ENCODE measurements at places on chromosomes 5 and 9.
A peak's percentile ranks its signal among the peaks of the same experiment; 100 is the strongest.

GRCh38 chr9:8206720-8207119 lies 407.1 kb upstream of the DMAC1 start:
- no peak for DNase-seq

GRCh38 chr9:120267929-120268328 lies 312.0 kb downstream of the CDK5RAP2 start:
- DNase-seq = no peak

DNA sequence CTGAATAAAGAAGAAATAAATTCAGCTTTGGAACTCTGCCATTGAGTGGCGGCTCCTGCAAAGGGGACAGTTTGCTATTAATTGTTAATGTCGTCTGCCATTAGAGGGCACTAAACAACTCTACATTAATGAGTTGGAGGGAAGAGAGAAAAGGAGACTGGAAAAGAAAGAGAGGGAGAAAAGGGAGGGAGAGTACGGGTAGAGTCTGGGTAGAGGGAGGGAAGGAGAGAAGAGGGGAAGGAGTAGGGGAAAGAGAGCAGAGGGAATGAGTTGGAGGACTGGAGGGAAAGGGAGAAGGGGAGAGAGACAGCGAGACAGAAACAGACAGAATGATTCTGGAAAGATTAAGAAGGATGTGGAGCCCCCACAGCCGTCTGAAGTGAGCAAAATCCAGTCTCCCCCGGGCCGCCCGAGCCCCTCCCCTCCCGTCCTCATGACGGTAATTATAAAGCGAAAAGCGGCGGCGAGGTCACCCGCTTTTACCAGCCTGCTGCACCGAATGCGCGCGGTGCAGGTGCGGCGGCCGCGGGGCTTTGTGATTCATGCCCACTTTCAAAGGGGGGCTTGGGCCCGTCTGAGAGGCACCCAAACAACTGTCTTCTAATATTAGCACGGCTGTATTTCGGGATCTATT lies 1.9 kb upstream of the FST start:
- peak; percentile 83 for DNase-seq

GRCh38 chr5:102536323-102536928 lies 37.6 kb upstream of the SLCO6A1 start:
- DNase-seq = peak; percentile 31

DNA sequence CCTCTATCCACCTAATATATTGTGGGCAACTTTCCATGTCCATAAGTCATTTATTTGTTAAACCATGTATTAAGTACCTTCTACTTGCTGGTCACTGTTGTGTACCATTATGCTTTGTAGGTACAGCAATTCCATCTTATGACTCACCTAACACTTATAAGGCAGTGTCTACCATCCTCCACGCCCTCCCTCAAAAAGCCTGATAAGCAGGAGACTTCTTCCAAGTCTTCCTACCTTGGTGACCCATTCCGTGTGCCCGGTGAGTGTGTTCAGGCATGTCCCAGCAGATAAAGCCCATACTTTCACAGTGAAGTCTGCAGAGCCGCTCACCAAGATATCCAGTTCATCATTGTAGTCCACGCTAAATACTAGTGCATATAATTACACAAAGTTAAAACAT lies 17.4 kb downstream of the FBXW2 start:
- no peak for DNase-seq

GRCh38 chr9:90916147-90916734 lies 114.6 kb downstream of the SYK start:
- no peak for DNase-seq

GRCh38 chr9:2637390-2637789 lies 15.8 kb downstream of the VLDLR start:
- DNase-seq = no peak

DNA sequence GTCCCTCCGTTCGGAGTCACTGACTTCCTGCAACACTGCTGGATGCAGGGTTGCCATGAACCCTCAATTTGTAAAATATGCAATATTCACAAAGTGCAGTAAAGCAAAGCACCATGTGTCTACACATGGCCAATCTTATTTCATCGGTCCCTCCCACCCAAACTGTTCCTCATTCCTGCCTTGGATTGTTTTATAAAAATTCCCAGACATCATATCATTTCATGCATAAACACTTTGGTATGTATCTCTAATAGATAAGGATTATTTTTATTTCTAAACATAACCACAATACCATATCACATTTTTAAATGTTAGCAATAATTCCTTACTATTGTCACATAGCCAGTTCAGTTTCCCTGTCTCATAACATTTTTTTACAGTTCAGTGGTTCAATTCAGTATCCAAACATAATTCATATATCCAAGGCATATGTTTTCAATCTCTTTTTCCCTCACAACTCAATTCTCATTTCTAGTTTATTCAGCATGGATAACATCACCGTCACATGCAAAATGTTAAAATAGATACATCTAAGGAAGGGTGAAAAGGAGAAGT lies 82.0 kb upstream of the PCAT7 start:
- DNase-seq = peak; percentile 2

DNA sequence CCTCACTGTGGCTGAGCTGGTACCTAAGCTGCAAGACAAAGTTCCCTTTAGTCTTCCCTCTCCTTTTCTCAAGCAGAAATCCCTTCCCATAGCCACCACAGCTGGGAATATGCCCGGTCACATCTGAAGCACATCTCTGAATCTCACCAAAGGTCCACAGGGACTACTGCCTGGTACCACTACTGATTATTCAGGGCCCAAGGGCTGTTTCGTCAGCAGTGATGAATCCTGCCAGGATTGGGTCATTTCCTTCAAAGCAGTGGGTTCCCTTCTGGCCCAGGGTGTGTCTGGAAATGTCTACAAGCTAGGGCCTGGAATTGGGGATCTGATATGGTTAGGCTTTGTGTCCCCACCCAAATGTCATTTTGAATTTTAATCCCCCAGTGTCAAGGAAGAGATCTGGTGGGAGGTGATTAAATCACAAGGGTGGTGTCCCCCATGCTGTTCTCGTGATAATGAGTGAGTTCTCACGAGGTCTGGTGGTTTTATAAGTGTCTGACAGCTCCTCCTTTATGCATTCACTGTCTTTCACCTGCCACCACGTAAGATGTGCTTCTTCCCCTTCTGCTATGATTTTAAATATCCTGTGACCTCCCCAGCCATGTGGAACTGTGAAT lies 83.2 kb upstream of the FST start:
- DNase-seq = no peak

DNA sequence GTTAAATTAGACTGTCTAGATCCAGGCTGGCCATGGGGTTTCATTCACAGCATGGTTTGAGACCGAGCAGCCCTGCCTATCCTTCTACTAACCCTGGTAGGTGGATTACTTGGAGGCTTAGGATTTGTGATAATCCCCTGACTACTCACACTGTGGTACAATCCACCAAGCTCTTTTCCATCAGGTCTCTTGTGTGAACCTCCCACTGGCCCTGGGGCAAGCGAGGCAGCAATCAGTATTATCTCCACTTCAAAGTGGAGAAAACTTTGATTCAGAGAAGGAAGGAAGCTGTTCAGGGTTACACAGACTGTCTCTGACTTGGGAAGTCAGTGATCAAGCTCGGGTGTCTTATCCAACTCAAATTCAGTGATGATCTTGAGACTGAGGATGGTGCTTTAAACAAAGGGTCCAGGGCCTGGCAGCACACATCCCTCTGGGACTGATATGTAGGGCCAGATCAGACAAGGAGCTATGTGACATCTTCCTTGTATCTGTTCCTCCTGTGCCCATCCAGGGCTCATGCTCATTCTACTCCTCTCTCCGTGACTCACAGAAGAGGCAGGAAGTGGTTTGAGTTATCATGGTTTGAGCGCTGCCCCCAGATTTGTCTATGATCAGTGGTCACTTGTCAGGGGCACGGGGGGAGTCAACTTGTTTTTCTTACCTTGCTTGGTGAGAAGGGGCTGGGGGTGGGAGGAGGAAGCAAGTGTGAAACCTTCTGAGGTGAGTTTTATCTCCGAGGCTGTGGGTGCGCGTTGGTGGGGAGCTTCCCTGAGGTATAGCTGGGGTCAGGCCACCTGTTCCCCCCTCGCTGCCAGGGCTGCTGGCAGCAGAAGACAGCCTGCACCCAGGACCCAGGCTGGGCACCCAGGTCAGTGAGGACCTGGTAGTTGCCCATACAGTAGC lies 48.6 kb downstream of the RGS3 start:
- DNase-seq = no peak

- peak; percentile 60 for DNase-seq
Measured at GRCh38 chr5:141779503-141779973, 97.5 kb upstream of the ARAP3 start.

- DNase-seq = no peak
Measured at GRCh38 chr5:149931992-149932436, 12.6 kb downstream of the PDE6A start.

DNA sequence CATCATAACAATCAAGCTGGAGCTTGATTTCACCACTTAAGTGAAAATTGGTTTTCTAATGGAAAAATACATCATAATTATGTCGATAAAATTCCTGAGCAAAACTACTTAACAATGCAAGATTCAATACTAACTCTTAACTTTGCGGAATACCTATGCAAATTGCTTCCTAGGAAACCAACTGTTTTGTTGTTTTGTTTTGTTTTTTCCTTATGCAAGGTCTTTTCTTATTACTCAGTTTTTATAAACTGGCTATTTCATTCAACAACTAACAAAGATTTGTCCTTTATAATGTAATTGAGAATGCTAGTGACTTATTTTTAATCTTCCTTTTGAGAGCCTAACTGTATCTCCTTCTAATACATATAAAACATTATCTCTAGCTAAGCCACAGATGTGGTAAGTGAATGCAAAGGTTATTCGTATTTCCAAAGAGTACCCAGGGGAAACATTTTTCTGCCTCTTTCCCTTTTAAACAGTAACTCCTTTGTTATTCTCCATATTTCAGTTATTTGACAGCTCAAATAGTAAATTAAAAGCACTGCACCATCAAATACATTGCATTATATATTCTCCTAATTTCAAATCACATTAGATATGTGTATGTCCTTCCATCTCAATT lies 609.4 kb downstream of the SLCO4C1 start:
- DNase-seq = no peak

DNA sequence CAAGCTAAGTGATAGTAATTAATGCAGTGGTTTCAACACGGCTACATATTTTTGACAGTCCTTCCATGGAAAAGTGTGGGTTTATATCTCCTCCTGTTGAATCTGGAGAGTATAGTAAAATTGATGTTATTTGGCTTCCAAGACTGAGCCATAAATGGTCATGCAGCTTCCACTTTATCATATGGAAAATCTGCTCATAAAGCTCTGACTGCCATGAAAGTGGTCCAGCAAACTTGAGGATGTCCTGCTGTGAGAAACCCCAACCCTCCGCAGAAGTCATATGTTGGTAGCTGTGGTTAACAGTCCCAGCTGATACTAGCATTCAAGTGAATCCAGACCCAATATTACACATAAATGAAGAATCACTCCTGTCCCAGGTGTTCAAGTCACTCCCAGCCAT lies 378.3 kb downstream of the KCTD16 start:
- no peak for DNase-seq

GRCh38 chr5:170738840-170739239 lies 44.7 kb upstream of the GABRP start:
- no peak for DNase-seq

GRCh38 chr5:112995764-112996618 lies 19.4 kb downstream of the DCP2 start:
- peak; percentile 90 for DNase-seq

DNA sequence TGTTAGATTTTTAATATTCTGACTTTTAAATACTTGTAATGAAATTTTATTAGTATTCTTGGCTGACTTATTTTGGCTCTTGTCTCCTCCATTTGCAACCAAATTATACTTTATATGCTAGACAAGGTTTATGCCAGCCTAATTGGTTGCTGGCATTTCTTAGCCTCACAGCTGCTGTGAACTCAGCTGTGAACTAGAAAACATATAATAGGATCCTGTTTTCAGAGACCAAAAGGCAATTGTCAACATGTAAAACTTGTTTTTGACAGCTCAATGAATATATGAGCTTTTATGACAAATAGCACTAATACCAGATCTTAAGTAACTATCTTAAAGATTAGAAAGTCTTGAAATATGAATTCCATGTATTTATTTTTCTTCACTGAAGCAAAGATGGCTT lies 25.9 kb downstream of the KIF2A start:
- peak; percentile 81 for DNase-seq

DNA sequence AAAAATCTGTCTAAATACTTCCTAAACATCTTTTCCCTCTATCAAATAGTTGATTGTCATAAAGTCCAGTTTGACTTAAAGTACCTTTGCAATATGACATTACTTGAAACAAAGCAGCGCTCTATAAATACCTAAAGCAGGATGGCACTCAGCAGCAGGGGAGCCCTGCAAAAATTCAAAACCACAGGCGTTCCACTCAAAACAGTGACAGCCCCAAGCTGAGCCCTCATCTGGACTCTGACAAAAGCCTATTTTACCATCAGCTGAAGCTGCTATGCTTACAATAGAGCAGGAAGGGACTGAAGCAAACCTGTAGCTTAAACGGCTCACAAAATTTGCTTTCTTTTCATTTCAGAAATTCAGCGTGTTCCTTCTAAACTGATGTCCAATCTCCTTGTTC lies 11.5 kb downstream of the GABRA6 start:
- no peak for DNase-seq

DNA sequence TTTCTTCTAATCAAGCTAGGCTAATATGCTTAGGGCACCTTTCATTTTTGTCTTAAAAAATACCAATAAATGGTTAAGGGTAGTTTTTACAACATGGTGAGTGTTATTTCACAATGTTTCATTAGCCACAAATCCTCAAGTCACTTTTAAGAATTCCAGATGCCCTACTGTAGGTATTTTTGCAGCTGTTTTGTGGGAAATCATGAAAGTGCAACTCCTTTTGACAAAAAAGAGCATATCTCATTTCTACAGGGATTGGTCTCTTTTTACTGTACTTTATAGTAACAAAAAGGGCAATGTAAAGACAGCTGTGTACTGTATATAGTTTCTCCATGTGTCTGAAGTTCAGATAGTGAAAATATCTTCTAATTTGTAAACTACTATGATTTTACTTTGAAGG lies 28.3 kb upstream of the GAS1 start:
- no peak for DNase-seq

- DNase-seq = peak; percentile 43
Measured at GRCh38 chr9:3863111-3863528, 337.3 kb upstream of the RFX3 start.

- DNase-seq = no peak
Measured at GRCh38 chr5:10265245-10266109, 15.4 kb downstream of the CCT5 start.
